ENCODE measurements at places on chromosomes 3 and 15. TPM values are rescaled to one million over a fixed set of nuclear protein-coding genes. Genes with fewer than 3 reads are reported as not detected.

- peak; percentile 11 for DNase-seq
Measured at GRCh38 chr3:114809668-114810413, 337.2 kb downstream of the ZBTB20 start.

DNA sequence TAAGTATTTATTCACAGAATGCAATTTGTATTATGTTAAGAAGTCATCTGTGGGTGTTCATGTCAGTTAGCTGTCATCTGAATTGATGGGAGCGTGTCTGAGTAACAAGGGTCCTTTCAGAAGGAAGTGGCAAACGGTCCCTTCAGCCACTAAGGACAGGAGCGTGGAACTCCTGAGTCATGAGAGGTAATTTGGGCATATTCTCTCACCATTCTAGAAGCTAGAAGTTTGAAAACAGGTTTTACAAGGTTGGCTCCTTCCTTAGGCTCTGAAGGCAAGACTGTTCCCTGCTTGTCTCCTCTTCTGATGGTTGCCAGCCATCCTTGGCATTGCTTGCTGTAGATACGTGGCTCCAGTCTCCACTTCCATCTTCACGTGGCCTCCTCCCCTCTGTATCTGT lies 19.7 kb downstream of the ABHD2 start:
- no peak for DNase-seq

LTF gene
- polyA plus RNA-seq = not detected

KCNMB2 gene
- not detected for polyA plus RNA-seq

All from A549 (cell line).